Stimulated activated CD4-positive, alpha-beta T cell treated with anti-CD3 and anti-CD28 coated beads, Interleukin-2, amount 100 ng/mL, for 4 hours (primary cell): ENCODE measurements at places on chromosomes 3 and 15.

- DNase-seq: no peak
These were observed 56.4 kb downstream of the PLAAT1 start for GRCh38 chr3:193297421-193297820.

DNA sequence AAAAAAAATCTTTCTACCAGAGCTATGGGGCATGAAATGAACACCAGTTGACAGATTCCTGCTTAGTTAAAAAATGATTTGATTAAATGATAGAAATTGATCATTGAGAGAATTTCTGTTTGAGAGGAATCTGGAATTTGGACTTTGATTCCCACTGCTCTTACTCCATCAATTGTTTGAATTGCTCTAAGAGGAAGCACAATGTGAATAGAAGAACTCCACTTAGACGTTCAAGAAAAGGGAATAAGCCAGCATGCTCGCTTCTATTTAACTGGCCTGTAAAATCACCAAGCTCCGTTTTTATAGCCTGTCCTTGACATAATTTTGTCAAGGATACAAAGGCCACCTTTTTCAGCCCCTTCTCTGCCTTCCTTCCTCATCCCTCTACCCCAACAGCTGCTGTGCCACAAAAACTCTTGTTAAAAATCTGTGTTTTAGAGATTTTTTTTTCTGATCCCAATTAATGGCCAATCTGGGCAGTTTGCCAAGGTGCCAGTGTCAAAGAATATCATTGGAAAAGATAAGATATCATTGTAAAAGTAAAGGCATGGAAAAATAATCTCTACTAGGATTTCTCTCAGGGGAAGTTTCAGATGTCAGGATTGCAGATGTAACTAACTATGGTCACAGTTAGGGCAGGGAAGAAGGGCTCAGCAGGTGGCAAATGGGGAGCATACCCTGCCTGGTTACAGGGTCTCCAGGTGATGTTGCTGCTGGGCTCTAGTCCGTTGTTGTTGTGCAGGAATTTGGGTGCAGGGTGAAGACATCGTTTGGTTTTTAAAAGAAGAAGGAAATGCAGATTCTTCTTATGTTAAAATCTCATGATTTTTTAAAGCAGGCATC, 301.8 kb upstream of the PDZRN3 start:
- DNase-seq: no peak

DNA sequence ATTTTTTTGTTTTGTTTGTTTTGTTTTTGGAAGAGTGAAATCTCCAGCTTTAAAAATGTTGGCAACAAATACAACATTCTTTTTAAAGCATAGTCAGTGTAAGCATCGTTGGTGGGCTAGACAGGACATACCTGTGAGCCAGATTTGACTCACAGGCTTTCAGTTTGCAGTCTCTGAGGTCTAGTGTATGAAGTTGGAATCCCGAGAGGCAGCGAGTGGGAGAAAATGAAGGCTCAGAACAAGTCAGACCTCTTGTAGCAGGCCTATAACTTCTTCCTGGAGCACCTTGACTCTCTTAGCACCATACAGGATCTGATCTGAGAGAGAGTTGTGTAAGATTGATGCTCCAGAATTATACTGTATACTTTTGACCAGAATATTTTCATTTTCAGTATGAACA, 60.2 kb downstream of the CNTN4 start:
- DNase-seq: no peak

- DNase-seq: no peak
These were observed 9.3 kb upstream of the DPPA2 start for GRCh38 chr3:109325657-109326056.

DNA sequence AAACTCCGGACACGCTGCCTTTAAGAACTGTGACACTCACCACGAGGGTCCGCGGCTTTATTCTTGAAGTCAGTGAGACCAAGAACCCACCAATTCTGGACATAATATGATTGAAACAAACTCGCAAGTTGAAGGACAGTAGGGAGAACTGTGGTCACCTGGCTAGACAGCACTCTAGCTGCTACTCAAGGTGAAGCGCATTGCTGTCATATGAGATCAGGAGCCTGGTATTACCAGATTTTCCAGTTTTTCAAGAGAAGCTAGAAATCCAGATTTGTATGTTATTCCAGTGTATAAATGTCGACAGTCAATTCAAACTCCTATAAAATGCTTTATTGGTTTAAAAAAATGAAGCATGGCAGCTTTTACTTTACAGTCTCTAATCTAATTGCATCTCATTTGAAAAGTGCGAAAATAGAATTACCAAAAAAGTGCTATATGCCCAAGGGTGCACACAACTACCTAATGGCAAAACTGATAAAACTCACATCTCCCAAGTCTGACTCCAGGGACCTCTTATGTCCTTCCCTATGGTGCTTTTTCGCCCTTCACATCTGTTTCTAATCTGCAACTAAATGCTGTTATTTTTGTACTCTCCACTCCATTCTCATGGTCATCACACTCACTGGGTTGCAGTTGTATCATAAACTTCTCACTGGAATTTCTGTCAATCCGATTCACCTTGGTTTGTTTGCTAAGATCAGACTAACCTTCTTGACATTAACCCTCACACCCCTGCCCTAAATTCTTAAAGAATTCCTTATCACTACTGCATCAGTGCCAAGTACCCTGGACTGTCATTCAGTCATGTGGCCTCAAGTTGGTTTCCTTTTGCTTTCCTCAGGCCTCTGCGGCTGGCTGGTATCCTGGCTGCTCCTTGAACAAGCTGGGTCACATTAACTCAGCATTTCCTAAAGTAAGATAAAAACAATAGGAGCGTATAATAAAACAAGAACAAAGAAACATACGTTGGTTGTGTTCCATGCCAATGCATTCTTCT, 31.5 kb upstream of the ARHGEF26 start:
- DNase-seq: no peak

DNA sequence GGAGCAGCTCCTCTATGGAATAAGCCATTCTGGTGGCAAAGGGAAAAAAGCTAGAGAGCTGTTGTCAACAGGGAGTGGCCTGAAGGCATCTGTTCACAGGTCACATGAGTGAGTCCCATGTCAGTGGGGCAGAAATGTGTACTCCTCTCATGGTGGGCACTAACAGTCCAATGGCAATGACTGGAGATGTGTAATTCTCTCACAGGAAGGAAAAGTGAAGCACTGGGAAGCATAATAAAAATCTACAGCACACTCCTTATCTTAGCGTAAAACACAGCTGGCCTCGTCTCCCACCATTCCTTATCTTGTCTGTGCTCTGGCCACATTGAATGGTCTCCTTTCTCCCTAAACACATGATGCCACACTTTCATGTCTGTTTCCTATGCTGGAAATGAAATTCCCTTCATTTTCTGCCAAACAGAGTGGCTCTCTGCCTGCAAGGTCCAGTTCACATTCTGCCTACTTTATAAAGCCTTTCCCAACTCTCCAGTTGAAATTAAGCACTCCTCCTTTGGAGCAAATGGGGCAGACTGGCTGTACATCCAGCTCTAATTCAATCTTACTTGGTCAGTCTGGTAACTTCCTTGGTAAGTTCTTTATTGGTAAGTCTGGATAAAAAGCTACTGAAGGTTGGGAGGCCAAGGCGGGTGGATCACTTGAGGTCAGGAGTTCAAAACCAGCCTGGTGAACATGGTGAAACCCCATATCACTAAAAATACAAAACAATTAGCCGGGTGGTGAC, 139.8 kb downstream of the RPL22L1 start:
- no peak for DNase-seq

DNA sequence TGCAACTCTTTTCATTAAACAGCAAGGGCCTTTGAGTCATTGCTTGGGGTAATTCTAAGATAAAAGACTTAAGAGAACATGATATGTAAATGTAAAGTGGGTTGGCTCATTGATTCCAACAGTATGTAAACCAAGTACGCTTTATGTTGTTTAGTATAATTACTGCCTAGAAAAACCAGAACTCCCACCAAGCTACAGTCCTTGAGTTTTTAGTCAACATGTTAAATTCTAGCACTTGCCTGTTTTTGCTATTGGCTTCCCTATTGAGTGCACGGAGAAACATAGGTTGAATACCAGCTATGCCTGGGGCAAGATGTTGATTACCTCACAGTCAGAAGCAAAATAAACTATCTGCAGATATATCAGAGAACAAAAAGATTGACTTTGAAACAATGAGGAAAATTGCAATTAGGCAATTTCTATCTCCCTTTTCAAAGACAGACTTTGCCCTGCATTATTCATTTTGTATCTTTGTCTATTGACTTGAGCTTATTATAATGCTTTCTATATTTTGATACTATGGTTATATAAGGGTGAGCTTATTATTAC, 179.3 kb downstream of the ZPLD1 start:
- no peak for DNase-seq

DNA sequence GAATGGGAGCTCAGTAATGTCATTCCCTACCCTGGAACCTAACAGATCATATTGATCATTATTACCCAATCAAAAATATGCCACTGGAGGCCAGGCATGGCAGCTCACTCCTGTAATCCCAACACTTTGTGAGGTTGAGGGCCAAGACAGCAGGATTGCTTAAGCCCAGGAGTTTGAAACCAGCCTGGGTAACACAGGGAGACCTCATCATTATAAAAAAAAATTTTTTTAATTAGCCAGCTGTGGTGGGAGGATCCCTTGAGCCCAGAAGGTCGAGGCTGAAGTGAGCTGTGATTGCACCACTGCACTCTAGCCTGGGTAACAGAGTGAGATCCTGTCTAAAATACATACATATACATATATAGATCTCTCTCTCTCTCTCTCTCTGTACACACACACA, 10.2 kb downstream of the IGDCC4 start:
- DNase-seq: no peak

DNA sequence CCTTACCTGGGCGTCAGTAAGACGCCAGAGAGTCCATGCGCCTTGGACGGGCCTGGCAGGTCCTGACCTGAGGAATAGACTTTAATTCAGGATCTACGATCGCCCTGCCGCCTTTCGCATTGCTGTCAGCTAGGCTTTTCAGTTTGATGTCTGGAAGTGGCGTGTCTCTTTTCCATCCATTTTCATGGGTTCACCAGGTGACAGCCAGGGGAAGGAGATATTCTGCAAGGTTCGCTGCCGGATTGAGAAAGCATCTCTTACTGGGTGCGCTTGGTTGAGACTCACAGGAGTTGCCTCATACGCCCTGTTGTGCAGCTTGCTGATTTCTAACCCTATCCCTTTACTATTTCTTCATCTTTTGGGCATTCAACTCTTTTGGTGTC, 7.4 kb downstream of the EPHA3 start:
- no peak for DNase-seq

DNA sequence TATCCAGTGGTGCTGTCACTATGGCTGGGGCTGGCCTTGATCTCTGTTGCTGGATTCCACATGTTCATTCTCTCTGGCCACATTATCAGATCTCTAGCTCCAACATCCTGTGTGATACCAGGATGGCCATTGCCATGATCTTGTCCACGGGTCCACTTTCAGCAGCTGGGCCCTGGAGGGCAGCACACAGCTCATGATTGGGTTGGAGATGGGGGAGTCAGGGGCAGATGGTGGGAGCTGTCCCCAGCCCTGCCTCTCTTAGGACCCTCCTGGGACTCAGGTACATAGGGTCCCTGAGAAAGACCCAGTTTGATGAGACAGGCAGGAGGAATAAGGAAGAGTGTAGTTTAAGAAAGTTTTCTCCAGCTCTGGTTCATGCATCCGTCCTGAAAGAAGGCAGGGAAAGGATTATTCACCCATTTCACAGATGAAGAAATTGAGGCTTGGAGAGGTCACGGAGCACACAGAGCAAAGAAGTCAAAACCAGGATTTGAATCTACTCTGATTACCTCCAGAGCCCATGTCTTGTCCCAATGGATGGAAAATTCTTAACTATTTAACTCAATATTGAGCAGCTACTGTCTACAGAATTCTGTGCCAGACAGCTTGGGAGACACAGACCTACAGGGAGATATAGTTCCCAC, 100.5 kb downstream of the LINGO1 start:
- DNase-seq: no peak

DNA sequence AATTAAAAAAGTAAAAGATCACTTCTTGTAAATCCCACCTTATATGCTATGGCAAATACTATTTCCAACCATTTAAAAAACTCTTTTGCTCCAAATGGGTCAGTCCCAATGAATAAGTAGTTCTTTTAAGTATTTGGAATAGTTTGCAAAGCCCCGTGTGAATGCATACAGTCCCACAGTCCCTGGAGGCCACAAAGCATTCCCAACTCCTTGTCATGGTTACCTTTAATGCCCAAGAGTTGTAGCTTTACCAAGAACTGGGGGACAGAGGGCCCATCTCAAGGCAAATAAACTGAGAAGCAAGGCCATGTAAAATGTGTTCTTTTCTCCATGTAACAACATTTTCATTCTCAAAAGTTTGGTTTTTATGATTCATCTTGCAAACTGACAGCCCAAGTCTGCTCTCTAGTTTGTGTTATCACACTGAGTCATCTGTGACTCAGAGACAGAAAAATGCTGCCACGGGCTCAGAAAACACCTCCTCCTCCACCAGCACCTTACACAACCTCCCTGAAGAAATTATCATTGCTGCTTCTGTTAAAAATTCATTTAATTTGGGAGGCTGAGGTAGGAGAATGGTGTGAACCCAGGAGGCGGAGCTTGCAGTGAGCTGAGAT, 336.2 kb downstream of the ERC2 start:
- DNase-seq: no peak

DNA sequence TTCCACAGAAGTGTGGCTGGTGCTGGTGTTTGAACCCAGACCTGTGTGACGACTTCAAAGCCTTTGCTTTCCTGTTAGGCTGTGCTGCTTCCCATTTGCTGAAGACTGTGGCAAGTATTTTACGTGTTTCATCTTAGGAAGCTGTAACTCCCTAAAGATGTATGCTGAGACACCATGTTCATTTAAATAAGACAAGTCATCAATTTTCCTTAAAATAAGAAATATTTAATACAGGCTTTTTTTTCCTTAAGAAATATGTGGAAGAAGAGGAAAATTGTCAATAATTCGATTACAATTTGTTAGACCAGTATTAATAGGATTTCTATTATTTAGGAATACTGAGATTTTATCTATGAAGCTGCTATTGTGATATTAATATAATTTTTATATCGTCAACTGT, 58.4 kb downstream of the LMLN start:
- no peak for DNase-seq

- no peak for DNase-seq
These were observed 22.6 kb upstream of the FSTL1 start for GRCh38 chr3:120473389-120473788.

- no peak for DNase-seq
These were observed 26.4 kb upstream of the ZBED2 start for GRCh38 chr3:111621535-111621934.

DNA sequence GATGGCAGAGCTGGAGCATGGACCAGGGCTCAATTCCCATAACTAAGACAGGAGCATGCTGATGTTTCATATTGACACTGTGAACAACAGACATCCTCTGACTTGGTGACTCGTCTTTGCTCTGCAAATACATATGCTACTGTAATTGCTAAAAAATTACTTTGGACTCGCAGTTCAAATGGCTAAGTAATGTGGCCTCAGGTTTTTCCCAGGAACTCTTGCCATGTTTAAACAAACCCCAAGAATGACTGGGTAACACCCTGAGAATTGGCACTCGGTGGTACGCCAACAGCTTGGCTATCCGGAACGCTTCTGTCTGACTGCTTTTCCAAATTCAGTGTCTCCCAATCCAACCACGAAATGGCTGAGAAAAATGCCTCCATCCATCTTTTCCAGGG, 456.7 kb upstream of the THBS1 start:
- no peak for DNase-seq

GRCh38 chr3:183448369-183449128, 20.1 kb upstream of the MCF2L2 start:
- DNase-seq: no peak
